ENCODE measurements at places on chromosomes 3 and 15. TPM values are rescaled to one million over a fixed set of nuclear protein-coding genes. Genes with fewer than 3 reads are reported as not detected.

The PLA2G4D gene
- not detected for total RNA-seq

The BNC1 gene
- total RNA-seq = 8.5 TPM

The RARB gene
- 7.1 TPM for total RNA-seq

The GOLGA8K gene
- not detected for total RNA-seq

The SCN11A gene
- not detected for total RNA-seq

The GOLGA6B gene
- not detected for total RNA-seq

The STX19 gene
- not detected for total RNA-seq

The SAXO2 gene
- total RNA-seq = 11.0 TPM

The CILP gene
- total RNA-seq = 0.03 TPM

The INKA1 gene
- not detected for total RNA-seq

The SLC51A gene
- not detected for total RNA-seq

The CP gene
- not detected for total RNA-seq

The DPH6 gene
- total RNA-seq = 24.8 TPM

The SH2D7 gene
- total RNA-seq = not detected

The CPNE9 gene
- not detected for total RNA-seq

The NR2E3 gene
- total RNA-seq = not detected

The DUOXA1 gene
- total RNA-seq = not detected

The CATSPER2 gene
- total RNA-seq = 2.3 TPM

The GPR176 gene
- 32.4 TPM for total RNA-seq

The TMEM89 gene
- total RNA-seq = not detected

The SCG3 gene
- 0.86 TPM for total RNA-seq

The CACNA2D2 gene
- 0.03 TPM for total RNA-seq

The GPR171 gene
- total RNA-seq = not detected

The SPINK8 gene
- not detected for total RNA-seq

The TTLL13 gene
- total RNA-seq = 0.06 TPM

The PATL2 gene
- 0.11 TPM for total RNA-seq

The KCNH8 gene
- not detected for total RNA-seq

The RGMA gene
- total RNA-seq = not detected

The RUVBL1 gene
- 154 TPM for total RNA-seq

The LMAN1L gene
- not detected for total RNA-seq

The CCDC39 gene
- not detected for total RNA-seq

The RFT1 gene
- total RNA-seq = 7.1 TPM
